Renal cortical epithelial cell (primary cell): ENCODE measurements at places on chromosomes 12 and 14.

GRCh38 chr12:101229841-101230241 lies 19.8 kb upstream of the SLC5A8 start:
- DNase-seq: no peak

DNA sequence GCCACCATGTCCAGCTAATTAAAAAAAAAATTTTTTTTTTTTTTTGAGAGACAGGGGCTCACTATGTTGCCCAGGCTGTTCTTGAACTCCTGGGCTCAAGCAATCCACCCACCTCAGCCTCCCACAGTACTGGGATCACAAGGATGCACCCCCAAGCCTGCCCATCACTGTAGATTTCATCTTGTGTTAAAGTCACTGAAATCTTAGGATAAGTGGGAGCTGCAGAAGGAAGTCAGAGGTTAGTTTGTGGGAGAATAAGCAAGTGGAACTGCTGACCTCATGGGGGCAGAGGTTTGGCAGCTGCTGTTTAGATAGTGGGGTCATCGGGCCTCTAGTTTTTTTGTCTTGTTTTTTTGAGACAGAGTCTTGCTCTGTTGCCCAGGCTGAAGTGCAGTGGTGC lies 59.7 kb upstream of the MAX start:
- no peak for DNase-seq

GRCh38 chr14:37584211-37585100 lies 10.6 kb downstream of the FOXA1 start:
- DNase-seq: no peak

DNA sequence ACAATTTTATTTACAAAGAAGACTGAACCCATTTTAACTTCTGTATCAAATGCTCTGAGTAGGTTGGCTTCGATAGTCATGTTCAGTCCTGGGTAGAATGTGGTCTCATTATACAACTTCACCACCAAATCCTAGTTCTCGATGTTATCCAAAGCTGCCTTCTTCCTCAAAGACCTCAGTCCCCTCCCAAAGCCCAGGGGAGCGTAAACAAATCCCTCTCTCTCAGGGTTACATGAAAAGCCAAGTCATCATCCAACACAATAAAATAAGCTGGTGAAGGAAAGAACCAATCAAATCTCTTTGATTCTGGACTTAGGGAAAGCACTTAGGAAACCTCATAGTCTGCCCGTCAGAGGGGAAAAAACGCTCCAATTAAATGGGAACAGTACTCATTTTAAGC lies 9.1 kb downstream of the PTCSC3 start:
- DNase-seq: no peak

GRCh38 chr14:61568572-61569011 lies 126.7 kb upstream of the HIF1A start:
- peak; percentile 70 for DNase-seq

DNA sequence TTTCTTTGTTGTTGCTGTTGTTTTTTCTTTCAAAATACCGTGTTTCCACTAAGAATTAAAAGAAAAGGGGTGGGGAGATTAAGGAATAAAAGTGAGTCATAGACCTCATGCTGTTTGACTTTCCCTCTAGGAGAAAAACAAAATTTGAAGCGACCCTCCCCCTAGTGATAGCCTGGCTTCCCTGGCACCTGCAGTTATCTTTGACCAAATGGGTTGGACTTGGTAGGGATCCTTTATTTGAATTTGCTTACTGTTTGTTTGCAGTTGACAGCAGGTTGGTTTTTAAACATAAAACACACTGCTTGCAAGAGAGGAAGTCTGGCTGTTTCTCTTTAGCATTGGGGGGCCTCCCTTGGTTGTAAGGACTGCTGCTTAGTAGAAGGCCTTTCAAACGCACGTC lies 14.0 kb downstream of the OTX2 start:
- no peak for DNase-seq

DNA sequence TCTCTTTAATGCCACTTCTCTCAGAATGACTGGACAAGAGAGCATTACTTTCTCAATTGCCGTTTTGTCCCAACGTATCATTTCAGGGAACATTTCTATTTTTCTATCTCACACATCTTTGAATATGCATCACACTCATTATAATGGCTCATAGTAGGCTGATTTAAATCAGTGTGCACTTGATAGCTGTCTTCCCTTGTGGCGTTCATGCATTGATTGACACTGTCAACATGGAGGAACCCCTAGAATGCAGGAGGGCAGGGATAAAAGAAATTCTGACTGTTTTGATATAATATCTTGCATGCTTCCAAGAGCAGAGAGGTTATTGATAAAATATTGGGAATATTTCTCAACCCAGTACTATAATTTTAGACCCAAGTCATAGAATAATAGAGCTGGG lies 1528.9 kb upstream of the FLRT2 start:
- no peak for DNase-seq

- DNase-seq: peak; percentile 99
Measured at GRCh38 chr12:89756585-89757398, 48.2 kb upstream of the ATP2B1 start.

DNA sequence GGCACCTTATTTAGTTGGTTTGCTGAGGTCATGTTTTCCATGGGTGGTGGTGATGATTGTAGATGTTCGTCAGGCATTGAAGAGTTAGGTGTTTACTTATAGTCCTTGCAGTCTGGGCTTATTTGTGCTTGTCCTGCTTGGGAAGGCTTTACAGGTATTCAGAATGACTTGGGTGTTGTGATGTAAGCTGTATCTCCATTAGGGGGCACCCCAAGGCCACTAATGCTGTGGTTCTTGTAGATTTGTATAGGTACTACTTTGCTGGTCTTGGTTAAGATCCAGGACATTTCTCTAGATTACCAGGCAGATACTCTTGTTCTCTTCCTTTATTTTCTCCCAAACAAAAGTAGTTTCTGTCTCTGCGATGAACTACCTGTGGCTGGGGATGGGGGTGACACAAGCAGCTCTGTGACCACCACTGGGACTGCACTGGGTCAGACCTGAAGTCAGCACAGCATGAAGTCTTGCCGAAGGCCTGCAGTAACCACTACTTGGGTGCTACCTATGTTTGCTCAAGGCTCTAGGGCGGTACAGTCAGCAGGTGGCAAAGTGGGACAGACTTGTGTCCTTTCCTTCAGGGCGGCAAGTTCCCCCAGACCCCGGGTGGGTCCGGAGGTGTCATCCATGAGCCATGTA lies 35.8 kb upstream of the FBXO33 start:
- peak; percentile 47 for DNase-seq

DNA sequence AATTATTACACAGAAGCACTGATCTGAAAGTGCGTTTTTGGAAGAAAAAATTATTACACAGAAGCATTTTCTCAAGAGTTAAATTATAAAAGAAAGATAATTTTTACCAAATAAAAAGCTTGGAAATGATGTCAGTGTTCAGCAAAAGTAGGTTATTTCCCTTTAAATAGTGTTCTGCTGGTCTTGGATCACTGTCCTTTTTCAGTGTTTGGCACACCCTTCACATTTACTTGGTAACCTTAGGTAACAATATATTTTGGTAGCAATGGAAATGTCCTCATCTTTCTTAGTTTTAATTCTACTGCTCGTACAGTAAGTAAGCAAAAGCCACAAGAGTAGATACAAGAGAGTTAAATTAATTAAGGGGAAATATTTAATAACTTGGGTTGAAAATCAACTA lies 40.3 kb downstream of the FERMT2 start:
- no peak for DNase-seq

- DNase-seq: peak; percentile 59
Measured at GRCh38 chr12:28294300-28294699, 104.0 kb downstream of the CCDC91 start.

- no peak for DNase-seq
Measured at GRCh38 chr12:123705935-123706334, 6.2 kb upstream of the ATP6V0A2 start.

DNA sequence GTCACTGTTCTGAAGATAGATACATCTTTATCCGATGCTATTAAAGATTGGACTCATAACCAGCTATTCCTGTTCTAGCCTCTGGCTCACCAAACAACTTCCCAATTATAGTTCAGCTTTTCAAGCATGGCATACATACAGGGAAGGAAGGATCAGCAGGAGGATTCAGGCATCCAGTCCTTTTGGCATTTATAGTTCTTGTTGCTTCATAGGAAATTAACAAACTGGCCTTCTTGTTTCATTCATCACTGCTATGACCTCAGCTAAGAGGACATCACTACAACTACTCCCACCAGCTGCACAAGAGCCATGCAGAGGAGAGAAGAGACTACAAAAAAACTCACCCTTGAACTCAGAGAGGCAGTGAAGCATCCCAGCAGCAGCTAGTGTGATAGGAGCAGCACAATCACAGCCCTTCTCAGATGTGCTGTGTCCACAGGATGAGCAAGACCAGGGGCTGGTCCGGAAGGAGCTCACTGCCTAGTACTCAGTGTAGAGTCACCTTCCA lies 100.5 kb downstream of the SPTSSA start:
- DNase-seq: peak; percentile 18

DNA sequence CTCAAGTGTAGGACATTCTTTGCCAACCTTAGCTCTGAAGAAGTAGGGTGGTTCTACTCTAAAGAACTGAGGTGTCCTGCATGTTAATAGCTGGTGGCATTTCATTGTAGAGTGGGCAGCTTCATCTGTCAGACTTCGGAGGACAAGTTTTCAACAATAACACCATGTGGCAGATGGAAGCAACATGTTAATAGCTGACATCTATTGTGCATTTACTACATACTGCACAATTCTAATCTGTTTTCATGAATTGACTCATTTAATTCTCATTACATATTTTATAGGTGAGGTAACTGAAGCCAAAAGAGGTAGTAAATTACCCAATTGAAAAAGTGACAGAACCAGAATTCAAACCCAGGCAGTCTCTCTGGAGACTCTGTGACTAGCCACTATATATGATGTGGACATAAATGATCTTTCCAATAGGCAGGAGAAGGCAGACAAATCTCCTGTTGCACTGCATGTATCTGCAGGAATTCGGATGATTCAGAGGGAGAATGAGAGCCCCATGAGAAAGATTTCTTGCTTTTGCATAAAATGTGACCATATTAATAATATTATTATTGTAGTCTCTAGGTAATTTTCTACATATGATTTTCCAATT lies 137.2 kb upstream of the E2F7 start:
- no peak for DNase-seq

DNA sequence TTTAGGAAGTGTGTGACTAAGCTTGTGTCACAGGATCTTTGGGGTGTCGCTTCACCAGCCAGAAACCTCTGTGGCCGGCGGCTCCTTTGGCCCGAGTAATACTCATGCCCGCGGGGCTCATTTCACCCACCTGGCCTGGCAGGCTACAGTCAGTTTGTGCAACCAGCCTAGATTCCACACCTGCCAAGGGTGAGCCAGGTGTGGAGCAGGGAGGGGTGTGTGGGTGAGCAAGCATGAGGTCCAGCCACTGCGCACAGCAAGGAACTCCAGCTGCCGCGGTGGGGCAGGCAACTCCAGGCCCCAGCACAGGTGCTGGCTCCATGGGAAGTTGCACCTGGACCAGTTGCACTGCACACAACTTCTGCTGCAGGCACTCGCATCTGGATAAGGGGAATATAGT lies 462.3 kb upstream of the LRFN5 start:
- DNase-seq: no peak
